ENCODE measurements at places on chromosomes 1 and 21.

DNA sequence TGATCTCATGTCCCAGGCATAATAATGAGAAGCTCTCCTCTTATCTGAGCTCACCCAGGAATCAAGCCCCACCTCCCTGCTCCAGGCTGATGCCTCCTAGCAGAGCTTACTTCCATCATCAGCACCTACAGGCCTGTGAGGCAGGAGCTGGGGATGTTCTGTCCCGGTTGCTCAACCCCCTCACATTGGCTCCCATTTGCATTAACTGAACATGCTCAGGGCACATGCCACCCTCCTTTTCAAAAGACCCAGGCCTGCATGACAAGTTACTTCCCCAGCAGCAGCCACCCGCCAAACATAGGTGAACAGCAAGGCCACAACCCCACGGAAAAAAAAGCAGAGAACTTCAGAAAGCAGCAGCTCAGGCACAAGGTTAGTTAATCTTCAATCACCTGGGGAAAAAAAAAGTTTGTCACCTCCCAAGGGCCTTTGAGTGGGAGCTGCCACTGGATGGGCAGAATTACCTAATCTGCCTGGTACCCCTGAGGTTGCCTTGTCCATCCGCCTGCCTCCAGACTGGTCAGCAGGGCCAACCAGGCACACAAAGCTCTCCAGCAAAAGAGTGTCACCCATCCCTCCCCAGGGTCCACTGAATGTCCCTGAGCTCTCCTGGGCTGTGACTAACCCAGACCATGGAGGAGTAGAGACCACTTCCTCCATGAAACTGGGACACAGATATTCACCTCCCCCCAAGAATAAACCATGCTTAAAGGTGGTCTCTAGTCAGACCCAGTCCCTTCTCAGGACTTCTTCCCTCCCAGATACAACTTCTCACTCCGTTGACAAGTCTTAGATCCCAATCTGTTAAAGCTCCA lies 4.4 kb downstream of the KCNN3 start:
- no peak for DNase-seq

- DNase-seq, result peak; percentile 5
Observed at GRCh38 chr1:21865943-21866706, 54.1 kb downstream of the LDLRAD2 start.

GRCh38 chr1:34597877-34598514 lies 156.9 kb upstream of the GJB5 start:
- peak; percentile 67 for DNase-seq

DNA sequence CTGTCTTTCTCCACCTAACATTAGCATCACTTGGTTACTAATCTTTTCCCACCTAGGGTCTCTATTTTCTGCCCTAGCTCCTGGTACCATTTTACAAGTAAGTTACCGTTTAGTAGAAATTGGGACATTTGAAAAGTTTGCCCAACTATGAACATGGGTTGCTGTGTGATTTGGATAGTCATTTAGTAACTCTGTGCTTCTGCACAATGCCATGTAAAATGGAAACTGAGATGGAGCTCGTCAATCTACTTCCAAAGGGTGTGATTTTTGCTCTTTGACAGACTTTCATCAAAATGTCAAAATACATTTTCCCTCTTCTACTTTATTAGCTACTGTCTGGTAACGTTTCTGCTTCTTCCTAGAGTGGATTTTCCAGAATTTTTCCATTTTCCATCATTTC lies 381.5 kb upstream of the B3GALT2 start:
- no peak for DNase-seq

Measured in T47D (cell line).